ENCODE measurements at places on chromosomes 13 and 19. TPM values are rescaled to one million over a fixed set of nuclear protein-coding genes. Genes with fewer than 3 reads are reported as not detected.

GRCh38 chr13:98877936-98878335 lies 99.9 kb downstream of the DOCK9 start:
- no peak for ATAC-seq

- ATAC-seq = peak; percentile 84
Measured at GRCh38 chr13:36841391-36841790, 22.4 kb downstream of the RFXAP start.

DNA sequence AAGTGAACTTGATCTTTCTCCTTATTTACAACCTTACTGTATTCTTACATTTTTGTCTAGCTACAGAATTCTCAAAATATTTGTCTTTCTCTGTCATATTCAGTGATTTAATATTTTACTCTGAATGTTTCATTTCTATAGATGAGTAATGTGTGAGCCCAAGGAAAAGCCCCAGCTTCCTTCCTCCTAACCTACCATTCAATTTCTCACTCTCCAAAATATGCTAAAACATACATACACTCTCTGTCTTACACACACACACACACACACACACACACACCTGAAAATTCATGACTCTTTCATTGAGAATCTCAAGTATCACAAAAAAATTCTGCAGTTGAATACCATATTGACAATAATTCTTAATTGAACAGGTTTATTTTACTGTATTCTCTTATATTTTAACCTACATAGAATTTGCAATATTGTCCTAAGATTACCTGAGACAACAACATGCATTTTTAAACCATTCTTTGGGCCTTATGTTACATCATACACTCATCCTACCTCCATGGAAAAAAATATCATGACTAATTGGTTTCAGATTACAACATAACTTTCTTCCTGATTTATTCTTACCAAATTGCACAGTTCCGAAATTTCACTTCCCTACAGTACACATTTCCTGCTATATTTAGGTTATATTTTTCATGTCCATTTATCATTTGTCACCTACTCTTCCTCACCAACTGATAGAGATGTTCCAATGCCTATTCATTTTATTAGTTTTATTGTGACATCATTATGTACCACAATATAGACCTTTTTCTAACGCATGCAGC lies 1965.6 kb upstream of the PCDH20 start:
- ATAC-seq = no peak

DNA sequence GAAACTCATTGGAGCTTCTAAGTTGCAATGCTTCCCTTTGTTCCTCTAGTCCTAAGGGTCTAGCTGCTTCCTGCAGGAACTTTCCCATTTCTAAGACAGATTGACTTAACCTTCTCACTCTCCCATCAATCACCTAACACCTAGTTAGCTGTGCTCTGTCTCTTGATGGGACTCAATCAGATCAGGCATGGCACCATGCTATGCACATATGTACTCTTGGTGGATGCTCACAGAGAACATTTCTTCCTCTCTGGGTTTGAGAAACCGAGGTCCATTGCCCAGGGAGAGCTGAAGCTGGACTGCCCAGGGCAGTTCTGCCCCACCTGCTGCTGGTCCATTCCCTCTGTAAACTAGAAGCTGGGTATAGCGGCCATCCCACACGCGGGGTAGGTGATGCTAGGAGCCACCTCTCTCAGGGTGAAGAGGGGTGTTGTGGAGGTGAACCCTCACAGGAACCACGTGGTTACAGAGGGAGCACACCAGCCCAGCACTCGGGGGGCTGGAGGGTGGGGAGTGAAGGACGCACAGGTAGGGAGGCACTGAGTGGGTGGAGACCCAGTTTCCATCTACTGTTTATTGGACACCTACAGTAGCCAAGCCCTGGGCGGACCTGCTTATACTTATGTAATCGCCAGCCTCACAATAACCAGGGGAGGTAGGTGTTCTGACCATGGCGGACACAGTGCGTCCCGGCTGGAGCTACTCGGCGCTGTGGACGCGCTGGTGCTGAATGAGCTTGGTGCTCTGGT lies 3.1 kb upstream of the UBE2M start:
- ATAC-seq = no peak

GRCh38 chr13:33176526-33176925 lies 109.0 kb downstream of the STARD13 start:
- ATAC-seq = no peak

DNA sequence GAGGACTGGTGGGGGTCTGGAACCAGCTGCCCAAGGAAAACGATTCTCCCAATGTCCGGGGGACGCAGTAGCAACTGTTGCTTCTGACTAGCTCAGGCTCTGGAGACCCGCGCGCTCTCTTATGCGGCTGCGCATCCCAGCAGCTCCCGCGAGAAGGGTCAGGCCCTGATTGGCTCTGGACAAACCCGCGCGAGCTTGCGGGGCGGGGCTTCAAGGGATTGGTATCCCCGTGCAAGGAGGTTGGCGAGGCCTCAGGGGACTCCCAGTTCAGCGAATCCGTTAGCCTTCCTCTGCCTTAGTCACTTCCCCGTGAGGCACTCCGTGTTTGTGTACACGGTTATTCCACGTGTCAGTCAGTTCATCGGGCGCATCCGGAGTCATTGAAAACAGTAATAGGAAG lies 20.2 kb downstream of the SIGLECL1 start:
- ATAC-seq = no peak

GRCh38 chr13:33817513-33817900 lies 442 bp upstream of the RFC3 start:
- peak; percentile 7 for ATAC-seq

GRCh38 chr19:39525205-39525604 lies 7.4 kb downstream of the EID2B start:
- ATAC-seq = no peak

GRCh38 chr19:30672926-30673325 lies 300.7 kb downstream of the ZNF536 start:
- ATAC-seq = no peak

GRCh38 chr13:95678967-95679366 lies 2.0 kb downstream of the DNAJC3 start:
- ATAC-seq = no peak

- ATAC-seq = peak; percentile 49
Measured at GRCh38 chr13:77374786-77375185, 47.9 kb upstream of the MYCBP2 start.

GRCh38 chr13:26601669-26602068 lies 44.2 kb downstream of the WASF3 start:
- no peak for ATAC-seq

The ELANE gene
- total RNA-seq = not detected

The MIR17HG gene
- 9.5 TPM for total RNA-seq

The RUBCNL gene
- 1.2 TPM for total RNA-seq

The UBE2L5 gene
- 0.86 TPM for total RNA-seq

The RNF225 gene
- not detected for total RNA-seq

The PRTN3 gene
- total RNA-seq = not detected

The OR7A5 gene
- total RNA-seq = 0.18 TPM
